ENCODE measurements at places on chromosomes 5 and 9.
A peak's percentile ranks its signal among the peaks of the same experiment; 100 is the strongest.

DNA sequence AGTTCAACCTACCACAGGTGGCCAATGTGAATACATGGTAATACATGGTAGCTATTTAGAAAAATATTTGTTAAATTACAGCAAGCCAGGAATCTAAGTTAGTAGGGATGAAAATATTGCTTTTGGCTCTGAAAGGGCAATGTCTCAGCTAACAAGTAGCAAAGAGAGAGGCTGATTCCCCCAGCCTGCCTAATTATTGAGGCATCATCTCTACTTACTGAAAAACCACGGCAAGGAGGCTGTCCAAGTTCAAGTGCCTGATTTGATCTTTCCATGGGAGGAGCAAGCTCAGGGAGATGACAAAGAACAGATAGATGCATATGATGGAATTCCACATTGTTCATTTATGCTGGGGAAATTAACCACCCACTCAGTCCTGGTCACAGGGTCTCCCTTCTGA, 28.7 kb upstream of the UBTD2 start:
- DNase-seq = no peak

GRCh38 chr9:99833735-99834134, 12.1 kb downstream of the NR4A3 start:
- no peak for DNase-seq

- peak; percentile 53 for DNase-seq
Observed at GRCh38 chr9:110143485-110143884, 64.5 kb downstream of the C9orf152 start.

GRCh38 chr5:137887831-137888230, 1.4 kb upstream of the PKD2L2 start:
- DNase-seq = peak; percentile 72

DNA sequence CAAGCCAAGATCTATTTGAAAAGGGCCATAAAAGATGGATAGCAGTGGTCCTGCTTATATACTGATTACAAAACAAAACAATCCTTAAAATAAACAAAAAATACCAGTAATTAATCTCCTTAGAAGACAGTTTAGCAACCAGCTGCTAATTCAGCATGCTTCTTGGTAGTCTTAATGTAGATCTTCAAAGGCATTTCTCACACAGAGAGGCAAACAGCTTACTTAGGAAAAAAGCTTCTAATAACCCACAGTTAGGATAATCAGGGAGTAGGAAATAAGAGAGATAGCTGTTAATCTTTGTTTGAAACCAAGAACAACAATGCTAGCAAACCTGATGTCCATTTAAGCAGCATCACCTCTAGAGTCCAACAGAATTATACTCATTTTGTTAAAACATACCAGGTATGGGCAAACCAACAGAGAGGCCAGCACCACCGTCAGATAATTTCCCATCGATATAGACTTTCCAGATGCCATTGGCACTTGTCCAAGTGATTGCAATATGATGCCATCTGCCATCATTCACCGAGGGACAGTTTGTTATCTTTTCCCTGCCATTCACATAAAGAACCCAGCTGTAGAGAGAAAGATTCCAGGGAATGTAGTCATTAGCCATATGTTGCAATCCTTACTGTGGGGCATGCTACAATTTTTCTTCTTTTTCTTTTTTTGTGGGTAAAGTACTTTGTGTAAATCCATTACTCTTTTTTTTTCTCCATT, 105.6 kb upstream of the TXNDC8 start:
- DNase-seq = no peak

DNA sequence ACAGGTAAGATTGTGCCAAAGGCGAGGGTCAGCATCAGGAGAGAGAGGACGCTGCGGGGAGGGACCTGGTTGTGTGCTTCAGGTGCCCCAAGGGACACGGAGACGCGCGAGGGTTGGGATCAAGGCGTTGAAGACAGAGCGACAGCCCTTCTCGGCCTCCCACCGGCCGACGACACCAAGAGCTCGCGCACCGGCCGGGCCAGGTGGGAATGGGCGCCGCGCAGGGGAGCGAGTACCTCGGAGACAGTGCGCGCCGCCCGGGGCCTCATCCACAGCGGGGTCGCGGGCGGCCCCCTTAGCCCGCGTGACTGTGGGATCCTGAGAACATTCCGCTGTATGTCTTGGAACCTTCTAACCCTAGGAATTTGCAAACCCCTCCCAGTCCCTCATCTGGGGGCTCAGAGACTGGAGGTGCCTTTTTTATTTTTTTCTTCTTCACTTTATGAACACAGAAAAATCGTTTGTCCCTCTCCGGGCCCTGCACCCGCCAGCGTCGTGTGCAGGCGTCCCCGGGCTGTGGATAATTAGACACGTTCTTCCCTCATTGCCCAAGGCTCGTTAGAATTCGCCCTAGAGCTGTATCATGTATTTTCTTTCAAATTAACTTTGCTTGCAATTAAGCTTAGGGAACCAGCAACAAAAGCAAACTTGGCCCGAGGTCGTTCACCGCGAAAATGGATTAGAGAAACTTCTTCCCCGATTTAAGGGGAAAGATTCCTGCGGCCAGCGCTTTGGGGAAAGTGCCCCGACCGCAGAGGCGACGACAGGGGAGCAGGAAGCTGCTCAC, 4.8 kb downstream of the FOXE1 start:
- DNase-seq = no peak

GRCh38 chr5:174694611-174695010, 29.8 kb upstream of the MSX2 start:
- DNase-seq = no peak

GRCh38 chr9:27110181-27110580, 1.2 kb downstream of the TEK start:
- no peak for DNase-seq

DNA sequence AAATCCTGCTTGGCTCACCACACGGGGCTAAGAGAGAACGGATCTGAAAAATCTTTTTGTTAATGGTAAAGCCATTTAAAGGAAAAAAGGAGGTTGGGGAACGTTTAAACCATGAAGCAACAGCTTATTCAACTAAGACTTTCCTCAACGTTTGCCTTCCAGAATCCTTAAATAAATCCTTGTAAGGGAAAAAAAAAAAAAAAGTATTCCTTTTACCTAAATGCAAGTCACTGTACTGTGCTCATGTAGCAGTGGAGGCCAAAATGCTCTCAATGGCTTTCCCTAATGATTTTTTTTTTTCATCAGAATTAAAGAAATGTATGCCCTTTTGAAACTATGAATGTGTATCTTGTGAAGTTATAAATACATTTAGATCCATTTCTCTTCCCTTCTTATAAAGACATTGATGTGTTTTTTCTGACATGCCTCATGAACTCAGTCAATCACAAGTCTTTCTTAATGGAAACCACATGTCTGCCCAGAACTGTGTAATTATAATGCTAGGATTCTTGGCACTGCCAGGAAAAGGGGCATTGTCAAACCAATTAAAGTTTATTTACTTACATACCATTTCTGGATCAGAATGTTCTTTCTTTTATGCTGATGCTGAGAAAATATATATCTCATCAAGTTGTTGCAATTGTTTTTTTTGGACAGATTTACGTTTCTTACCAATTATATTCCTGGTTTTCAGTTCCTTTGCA, 107.5 kb downstream of the EBF1 start:
- no peak for DNase-seq

DNA sequence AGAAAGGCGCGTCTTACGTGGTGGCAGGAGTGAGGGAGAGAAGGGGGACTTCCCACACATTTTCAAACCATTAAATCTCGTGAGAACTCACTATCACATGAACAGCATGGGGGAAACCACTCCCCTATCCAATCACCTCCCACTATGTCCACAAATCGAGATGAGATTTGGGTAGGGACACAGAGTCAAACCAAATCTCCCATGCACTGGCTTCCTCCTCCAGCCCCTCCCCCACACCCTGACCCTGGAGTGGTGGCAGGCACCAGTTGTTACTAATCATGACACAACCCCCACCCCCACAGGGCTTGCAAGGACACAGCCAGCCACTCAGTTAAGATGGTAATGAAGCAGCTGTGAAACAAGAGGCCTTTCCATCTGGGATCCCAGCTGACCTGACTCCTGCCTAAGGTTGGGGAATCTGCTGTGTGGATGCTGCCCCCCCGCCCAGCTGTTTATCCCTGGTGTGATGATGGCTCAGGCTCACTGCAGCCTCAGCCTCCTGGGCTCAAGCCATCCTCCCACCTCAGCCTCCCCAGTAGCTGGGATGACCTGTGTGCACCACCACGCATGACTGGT, 57.1 kb upstream of the FUBP3 start:
- no peak for DNase-seq

- DNase-seq = no peak
Observed at GRCh38 chr9:108296056-108296455, 559.7 kb downstream of the ACTL7B start.

- no peak for DNase-seq
Observed at GRCh38 chr5:78527925-78528324, 120.6 kb downstream of the LHFPL2 start.

GRCh38 chr5:124538931-124539330, 207.5 kb downstream of the ZNF608 start:
- no peak for DNase-seq

DNA sequence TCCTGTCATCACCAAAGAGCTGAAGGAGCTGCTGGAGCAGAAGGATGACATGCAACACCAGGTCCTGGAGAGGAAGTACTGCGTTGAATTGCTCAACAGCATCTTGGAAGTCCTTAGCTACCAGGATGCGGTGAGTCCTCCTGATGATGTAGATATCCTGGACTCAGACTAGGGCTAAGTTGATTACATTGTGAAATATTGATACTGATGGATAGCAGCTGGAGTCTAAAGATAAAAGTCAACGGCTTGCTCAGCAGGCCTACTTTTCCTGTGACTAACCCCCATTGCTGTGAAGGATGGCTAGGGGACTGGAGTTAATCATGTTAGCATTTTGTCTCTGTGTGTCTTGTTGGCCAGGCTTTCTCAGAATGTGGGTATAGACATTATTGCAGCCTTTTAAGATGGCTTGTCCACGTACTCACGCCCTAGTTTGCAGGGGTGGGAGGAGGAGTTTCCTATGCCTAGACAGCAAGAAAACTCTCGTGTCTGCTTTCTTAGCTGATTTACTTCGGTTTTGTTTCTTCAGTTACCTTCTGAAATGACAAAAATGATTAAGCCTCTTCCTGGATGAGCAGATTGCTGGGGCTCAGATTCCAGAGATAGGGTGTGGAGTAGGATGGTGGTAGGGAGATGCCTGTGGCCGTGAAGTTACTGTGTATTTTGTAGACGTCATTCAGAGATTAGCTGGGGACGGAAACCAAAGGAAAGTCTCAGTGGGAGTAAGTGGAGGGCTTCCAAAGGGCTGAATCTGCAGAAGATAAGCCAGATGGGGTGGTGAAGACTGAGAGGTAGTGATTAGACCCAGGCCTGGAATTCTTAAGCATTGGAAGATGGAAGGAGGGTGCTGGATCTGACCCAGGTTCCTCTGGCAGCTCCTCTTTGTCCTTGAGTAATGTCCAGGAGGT, 166.3 kb downstream of the DOCK2 start:
- no peak for DNase-seq

- no peak for DNase-seq
Observed at GRCh38 chr5:137415231-137415681, 83.9 kb downstream of the SPOCK1 start.

- no peak for DNase-seq
Observed at GRCh38 chr5:139410993-139411828, 7.3 kb upstream of the SPATA24 start.

GRCh38 chr5:79133657-79134451, 22.2 kb downstream of the BHMT start:
- DNase-seq = peak; percentile 78

- no peak for DNase-seq
Observed at GRCh38 chr9:36623280-36623679, 50.6 kb downstream of the MELK start.

GRCh38 chr5:9374025-9374424, 171.8 kb downstream of the SEMA5A start:
- no peak for DNase-seq

DNA sequence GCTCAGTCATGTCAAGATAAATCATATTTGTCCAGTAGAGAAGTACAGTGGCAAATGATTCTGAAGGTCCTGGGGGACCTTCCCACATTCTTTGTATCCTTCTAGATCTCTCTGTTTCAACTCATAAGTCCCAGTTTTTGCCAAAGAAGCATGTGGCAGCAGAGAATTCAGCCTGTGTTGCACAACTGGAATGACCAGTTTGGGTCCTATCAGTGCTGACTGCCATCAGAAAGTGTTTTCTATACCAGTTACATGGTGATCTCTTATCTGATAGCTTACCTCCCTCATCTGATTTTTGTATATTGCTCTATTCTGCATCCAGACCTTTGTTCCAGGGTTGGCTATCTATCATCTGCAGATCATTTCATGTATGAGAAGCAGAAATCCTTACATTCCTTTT, 21.7 kb downstream of the GM2A start:
- no peak for DNase-seq

- no peak for DNase-seq
Observed at GRCh38 chr5:136000932-136001331, 27.9 kb upstream of the TGFBI start.

DNA sequence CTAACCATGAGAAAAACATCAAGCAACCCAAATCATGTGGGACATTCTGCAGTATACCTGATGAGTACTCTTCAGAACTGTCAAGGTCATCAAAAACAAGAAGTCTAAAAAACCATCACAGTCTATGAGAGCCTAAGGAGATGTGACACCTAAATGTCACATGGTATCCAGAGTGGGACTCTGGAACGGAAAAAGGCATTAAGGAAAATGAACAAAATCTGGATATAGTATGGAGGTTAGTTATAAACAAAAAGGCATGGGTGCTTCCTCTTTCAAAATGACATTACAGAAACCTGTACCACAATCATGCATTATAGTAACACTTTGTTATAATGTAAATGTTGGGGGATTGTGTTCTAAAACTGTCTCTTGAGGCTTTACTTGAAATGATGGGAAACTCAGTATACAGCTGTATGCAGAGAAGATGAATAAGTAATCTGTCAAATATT, 47.4 kb downstream of the PRKACG start:
- DNase-seq = no peak

DNA sequence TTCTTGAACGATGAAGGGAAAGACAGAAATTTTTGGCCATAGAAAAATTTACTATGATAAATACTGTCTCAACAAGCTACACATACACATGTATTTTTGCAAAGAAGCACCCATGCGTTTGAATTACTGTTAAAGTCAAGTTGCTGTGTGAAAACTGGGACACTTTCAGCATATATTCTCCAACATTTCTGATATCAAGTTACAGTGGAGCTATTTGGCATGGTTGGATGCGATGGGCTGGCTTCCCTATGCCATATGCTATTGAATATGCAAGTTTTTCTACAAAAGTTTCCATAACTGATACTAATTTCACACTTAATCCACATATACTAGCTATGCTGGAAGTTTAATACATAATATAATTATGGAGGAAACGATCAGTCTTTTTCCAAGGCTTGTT, 381.4 kb downstream of the CTNND2 start:
- DNase-seq = no peak

DNA sequence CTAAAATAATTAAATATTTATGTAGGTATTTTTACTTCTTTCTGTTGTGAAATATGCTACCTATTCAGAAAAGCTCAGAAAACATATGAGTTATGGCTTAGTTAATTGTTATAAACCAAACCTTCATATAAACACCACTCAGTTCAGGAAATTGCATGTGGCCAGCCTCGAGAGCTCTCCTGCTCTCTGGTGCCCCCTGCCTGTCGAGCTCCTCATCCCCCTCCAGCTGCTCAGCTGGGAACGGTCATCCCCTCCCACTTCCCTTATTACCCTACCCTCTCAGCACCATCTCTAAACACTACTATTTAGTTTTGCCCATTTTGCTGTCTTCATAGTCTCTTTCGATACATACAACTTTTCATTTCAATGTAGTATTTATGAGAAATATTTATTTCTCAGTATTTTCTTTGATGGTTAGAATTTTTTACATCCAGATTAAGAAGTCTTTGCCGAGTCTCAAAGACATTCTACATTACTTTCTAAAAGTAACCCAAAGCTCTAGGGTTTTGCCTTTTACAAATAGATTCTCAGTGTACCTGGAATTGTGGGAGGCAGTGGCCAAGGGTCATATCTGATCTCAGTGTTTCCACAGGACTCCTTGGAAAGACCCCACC, 51.2 kb upstream of the SEMA4D start:
- DNase-seq = peak; percentile 83

Data from pons (tissue), 1 donor.